Right atrium auricular region (tissue), 2 donors: ENCODE measurements at places on chromosomes 2 and 18. TPM values are rescaled to one million over a fixed set of nuclear protein-coding genes. Genes with fewer than 3 reads are reported as not detected.

AMER3 gene
- total RNA-seq = not detected

DNA sequence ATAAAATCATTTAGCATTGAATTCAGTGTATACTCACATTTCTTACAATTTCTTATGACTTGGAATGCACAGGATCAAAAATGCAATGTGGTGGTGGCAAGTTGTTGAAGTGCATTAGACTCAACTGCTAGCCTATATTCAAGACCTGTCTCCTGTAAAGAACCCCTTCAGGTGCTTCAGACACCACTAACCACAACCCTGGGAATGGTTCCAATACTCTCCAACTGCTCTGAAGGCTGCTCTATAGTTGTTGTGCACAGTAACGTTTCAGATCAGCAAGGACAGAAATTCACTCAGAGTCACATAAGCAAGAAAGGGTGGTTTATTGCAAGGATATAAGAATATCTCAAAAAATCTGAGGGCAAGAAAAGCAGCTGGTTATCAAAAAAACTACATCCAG lies 6.5 kb downstream of the GKN1 start:
- no peak overlapping the region for H3K4me3 ChIP-seq
- no peak for DNase-seq
- no peaks in the 10 kb centered on the region for H3K4me1 ChIP-seq
- H3K27me3 ChIP-seq = no peaks in the 10 kb centered on the region
- H3K36me3 ChIP-seq = no peaks in the 10 kb centered on the region
- H3K27ac ChIP-seq = no peak overlapping the region

GRCh38 chr18:6414118-6414722 lies 491 bp downstream of the L3MBTL4 start:
- H3K27ac ChIP-seq = peak overlapping the region; percentile 90
- peak overlapping the region; percentile 82 for H3K4me3 ChIP-seq
- H3K4me1 ChIP-seq = peaks cover 17% of the 10 kb centered on the region
- DNase-seq = no peak
- no peaks in the 10 kb centered on the region for H3K27me3 ChIP-seq

DNA sequence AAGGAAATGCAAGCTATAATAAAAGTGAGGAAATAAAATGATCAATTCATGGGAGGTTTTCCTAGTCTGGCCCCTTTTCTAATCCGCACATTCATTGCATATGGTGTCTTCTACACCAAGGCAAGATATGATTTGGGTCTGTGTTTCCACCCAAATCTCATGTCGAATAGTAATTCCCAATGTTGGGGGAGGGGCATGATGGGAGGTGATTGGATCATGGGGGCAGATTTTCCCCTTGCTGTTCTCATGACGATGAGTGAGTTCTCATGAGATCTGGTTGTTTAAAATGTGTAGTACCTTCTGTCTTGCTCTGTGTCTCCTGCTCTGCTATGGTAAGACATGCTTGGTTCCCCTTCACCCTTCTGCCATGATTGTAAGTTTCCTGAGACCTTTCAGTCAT lies 315.4 kb downstream of the CYRIA start:
- no peak overlapping the region for H3K4me3 ChIP-seq
- H3K27me3 ChIP-seq = no peaks in the 10 kb centered on the region
- H3K27ac ChIP-seq = no peak overlapping the region

DNA sequence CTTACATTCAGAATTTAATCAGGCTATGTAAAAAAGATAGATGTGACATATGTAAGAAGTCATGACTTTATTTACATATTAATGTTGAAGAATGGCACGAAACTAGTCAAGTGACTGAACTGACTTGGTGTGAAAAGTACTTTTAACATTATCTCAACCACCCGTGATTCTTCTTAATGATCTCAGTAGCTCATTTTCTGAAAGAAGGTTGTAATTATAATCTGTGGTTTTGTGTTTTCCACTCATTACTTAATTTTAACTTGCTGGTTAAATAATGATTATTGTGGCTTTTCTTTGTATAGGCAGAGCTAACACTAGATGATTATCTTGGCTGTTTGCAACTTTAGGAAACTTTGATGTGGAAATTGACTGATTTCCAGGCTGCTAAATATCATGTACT lies 18.5 kb downstream of the KCNJ13 start:
- no peaks in the 10 kb centered on the region for H3K4me1 ChIP-seq
- DNase-seq = no peak
- no peak overlapping the region for H3K4me3 ChIP-seq
- no peaks in the 10 kb centered on the region for H3K27me3 ChIP-seq
